ENCODE measurements at places on chromosomes 11 and 22.

DNA sequence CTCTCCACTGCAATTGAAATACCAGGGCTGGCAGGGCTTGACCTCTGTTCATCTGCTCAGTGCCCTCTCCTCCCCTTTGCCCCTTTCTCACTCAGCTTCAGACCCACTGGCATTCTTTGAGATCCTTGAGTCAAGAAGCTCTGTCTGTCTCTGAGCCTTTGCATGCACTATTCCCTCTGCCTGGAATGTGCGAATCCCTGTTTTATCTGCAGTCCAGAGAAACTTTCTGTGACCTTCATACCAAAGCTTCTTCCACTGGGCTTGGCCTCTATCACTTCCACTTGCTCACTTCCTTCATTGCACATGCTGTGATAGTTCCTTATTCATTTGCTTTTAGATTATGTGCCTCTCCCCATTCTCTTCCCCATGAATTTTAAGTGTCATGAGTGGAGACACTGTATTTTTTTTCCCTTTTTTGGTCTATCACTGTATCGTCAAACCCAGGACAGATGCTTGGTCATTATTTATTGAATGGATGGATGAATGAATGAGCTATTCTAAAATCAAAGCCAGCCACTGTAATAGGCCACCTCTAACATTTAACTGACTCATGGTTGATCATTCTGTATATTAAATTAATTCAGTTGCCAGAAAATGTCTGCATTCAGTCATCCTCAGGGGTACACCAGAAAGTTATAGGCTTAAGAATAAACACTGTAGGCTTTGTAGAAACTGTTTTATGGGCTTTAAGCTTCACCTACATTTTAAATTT is 88.7 kb upstream of the TIMP3 start:
- DNase-seq: no peak

GRCh38 chr11:70916351-70916750 is 336.0 kb downstream of the SHANK2 start:
- DNase-seq: no peak

- DNase-seq: no peak
Measured at GRCh38 chr11:38206663-38207062, 1608.6 kb upstream of the RAG2 start.

DNA sequence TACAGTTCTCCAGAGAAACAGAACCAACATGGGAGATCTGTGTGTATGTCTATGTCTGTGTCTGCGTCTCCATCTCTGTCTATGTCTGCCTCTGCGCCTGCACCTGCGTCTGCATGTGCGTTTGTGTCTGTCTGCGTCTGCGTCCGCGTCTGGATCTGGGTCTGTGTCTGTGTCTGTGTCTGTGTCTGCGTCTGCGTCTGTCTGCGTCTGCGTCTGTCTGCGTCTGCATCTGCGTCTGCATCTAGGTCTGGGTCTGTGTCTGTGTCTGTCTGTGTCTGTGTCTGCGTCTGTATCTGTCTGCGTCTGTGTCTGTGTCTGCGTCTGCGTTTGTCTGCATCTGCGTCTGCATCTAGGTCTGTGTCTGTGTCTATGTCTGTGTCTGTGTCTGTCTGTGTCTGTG is 88.4 kb upstream of the SLC22A12 start:
- no peak for DNase-seq

GRCh38 chr11:123072332-123072761 is 10.4 kb upstream of the HSPA8 start:
- no peak for DNase-seq

GRCh38 chr22:20727118-20728015 is 46.5 kb upstream of the SERPIND1 start:
- DNase-seq: no peak

- DNase-seq: no peak
Measured at GRCh38 chr11:87575088-87575487, 537.4 kb downstream of the TMEM135 start.

- DNase-seq: peak; percentile 27
Measured at GRCh38 chr11:9208726-9209501, 56.2 kb downstream of the DENND5A start.

- no peak for DNase-seq
Measured at GRCh38 chr22:42283278-42284201, 13.1 kb upstream of the TCF20 start.

DNA sequence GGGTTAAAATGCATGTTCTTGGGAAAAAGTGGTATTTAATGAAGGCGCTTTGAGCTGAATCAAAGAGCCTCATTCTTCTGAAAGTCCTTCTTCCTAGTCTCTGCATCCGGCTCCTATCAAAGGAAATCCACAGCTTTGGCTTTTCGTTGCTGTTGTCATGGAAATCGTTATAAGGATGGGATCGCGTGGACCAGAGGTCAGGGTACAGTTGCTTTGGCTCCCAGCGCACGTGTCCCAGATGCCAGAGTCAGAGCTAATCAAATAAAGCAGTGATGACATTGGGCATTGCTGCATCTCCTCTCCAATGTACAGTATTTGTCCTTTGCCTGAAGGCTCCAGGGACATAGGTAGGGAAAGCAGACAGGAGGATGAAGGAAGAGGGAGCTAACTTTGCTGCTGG is 181.9 kb downstream of the MYO18B start:
- DNase-seq: no peak

DNA sequence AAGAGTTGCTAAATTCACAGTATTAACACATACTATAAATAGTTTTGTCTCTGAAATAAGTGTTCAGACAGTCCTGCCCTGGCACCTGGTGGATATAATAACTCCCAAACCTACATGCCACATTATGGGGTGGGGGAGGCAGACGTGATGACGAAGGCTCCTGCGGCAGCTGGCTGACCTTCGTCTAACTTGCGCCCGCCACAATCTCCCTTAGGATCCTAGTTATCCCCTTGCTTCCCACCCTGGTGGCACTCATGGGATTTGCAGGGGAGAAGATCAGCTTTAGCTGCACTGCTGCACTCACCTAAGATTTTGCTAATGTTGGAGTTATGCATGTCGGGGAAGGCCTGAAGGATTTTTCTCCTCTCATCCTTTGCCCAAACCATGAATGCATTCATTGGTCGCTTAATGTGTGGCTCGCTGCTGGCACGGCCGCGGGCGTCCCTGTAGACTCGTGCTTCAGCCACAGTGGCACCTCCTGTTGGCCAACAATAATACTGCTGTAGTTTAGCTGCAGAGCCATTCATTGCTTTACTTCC is 367.6 kb downstream of the SOX6 start:
- no peak for DNase-seq

GRCh38 chr22:37802310-37803194 is 5.2 kb upstream of the GCAT start:
- DNase-seq: peak; percentile 59

DNA sequence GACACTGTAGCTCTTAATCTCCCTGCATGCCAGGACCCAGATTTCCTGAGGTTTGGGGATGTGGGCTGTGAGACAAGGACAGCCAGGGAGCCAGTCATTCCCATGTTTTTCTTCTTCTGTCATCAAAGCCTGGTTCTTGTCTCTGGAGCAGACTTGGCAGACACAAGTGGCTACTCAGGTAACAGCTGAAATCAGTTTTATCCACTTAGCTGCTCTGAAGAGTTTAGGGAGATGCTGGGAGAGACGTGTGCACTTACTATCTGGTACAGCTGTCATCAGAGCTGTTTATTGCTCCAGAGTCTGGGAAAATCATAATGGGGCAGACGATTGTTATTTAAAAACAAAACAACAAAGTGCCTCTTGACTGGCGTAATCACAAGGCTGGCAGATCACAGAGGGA is 56.6 kb downstream of the CSNK2A3 start:
- no peak for DNase-seq

DNA sequence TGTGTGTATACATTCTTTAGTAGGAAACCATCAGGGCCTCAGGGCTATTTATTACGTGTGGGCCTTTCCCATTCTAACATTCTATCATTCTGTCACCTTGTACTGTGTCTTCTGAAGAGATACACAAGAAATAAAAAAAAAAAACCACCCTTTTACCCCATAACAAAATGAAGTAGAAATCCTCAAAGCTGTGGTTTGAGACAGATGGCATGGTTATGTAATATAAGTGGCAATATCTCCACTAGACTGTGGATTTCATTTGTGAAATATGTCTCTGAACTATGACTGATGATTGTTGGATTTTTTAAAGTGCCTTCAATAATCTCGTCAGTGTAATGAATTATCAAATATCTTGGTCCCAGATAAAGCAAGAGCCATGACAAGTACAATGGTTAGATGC is 150.0 kb upstream of the BLID start:
- no peak for DNase-seq

- peak; percentile 85 for DNase-seq
Measured at GRCh38 chr11:78420796-78421209, 3.2 kb upstream of the GAB2 start.

GRCh38 chr11:85922367-85922766 is 67.2 kb downstream of the CCDC83 start:
- DNase-seq: no peak

GRCh38 chr11:59247531-59248227 is 35.0 kb upstream of the MPEG1 start:
- DNase-seq: peak; percentile 4

GRCh38 chr11:1906181-1906580 is 13.3 kb upstream of the TNNT3 start:
- DNase-seq: peak; percentile 11

DNA sequence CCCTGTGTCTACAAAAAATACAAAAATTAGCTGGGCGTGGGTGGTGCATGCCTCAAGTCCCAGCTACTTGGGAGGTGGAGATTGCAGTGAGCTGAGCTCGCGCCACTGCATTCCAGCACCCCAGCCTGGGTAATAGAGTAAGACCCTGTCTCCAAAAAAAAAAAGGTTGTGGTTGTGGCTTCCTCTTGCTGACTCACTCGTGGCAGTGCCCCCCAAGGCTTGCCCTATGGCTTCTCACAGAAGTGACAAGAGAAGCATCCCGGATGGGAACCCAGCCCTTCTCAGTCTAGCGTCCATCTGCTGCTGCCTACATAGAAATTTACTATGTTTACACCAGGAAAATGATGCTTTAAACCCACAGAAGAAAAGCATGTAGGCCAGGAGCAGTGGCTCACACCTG is 68.5 kb upstream of the PITPNB start:
- DNase-seq: peak; percentile 87

DNA sequence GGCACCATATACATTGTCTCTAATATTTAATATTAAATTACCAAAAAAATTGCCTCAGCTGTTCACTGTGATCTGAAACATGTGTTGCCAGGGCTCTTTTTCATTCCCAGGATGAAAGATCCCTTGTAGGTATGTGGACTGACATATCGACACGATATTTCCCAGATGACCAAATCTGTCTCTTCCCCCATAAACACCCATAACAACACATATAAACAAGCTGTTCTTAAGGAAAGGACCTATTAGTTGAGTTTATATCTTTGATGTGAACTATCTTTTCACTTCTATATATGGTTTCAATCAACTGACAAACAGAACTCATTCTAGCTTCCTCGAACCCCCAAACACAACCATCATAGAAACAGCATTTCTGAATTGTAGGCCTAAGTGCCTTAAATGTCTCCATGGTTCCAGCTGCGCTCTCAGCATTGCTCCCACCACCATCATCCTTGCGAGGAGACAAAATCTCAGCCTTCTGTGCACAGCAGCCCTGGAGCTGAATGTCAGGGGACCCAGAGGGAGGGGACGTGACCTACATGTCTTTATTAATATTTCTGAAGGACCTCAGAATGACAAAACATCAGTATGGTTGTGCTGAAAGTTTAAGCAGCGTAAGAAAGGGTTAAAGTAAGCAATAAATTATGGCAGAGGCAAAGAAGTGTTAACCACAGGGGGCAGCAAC is 67.0 kb downstream of the ETS1 start:
- no peak for DNase-seq

DNA sequence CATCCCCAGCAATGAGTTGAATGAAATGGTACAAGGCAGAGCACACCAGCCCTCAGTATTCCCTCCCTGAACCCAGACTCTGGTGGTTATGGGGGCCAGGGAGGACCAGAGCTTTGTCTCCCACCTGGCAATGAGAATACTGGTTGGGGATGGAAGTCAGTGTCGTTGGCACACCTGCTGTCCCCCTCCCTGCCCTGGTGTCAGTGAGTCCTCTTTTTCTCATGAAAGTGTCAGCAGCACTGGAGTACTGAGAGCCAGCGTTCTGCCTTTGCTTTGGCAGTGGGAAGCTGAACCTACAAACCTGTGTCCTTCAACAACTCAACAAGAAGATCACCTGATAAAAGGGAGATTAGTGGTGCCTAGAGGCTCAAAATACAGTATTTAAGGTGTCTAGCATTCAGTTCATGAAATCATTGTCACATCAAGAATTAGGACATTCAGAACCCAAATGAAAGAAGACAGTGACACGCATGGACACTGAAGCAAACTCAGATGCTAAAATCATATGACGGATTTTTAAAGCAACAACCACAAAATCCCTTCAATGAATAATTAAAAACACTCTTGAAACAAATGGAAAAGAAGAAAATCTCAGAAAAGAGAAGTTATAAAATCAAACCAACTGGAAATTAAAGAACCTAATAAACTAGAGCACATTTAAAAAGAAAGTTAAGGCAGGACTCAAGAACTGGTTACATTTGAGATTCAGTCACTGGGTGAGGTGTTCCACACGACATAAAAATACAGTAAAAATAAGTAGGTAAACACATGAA is 77.5 kb upstream of the VPREB1 start:
- DNase-seq: no peak

- no peak for DNase-seq
Measured at GRCh38 chr11:79436919-79437277, 3.9 kb downstream of the TENM4 start.

DNA sequence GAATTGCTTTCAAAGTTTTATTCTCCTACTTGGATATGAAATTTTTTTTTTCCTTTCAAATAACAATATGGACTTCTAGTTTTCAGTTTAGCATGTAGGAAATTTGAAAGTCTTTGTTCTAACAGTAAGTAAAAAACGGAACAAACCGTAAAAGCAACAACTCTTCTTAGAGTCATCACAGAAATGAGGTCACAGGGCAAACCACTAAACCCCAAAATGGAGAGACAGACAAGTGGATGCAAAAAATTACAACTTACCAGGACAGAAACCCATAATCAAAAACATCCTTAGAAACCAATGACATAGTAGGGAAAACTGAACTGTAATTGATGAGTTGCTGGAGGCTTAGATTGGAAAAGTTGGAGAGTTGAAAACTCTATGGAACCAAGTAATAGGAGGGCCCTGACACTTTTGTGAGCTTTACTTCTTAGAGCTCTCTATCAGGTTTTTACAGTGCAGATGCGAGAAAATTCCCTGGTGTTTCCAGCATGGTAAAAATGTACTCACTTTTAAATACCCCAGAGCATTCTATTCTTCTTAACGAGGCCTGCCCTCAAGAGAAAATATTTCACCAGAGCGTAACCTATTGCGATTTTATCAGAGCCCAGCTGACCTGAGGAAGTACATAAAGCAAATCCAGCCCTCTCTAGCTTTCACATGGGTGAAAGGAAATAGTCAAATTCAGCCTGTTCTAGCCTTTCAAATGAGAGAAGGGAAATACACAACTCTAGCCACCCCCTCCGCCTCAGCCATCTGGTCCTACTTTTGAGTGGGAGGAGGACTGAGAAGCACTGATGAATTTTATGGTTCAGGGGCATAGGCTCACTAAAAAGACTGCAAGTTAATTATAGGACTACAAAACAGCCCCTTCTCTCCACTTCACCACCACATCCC is 39.1 kb downstream of the CASP12 start:
- DNase-seq: peak; percentile 10

Data from iris pigment epithelial cell (primary cell).